ENCODE measurements at places on chromosomes 11 and 22. TPM values are rescaled to one million over a fixed set of nuclear protein-coding genes. Genes with fewer than 3 reads are reported as not detected.

DNA sequence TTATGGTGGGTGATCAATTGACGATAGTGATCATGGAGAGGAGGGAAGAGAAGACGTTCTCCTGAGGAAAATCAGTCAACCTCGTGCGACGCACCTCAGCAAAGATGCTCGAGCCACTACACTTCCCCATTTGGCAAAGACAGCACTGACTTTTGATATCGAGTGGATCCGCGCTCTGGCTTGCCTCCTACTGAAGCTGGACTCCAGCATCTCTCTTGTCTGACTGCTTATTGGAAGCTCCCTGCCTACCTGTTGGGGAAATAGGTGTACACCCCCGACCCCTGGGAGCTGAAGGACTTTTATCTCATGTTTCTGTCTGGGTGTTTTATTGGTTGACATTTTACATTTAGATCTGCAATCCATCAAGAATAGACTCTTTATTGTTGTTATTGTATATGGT is 476.8 kb upstream of the B3GAT1 start:
- DNase-seq: no peak

DNA sequence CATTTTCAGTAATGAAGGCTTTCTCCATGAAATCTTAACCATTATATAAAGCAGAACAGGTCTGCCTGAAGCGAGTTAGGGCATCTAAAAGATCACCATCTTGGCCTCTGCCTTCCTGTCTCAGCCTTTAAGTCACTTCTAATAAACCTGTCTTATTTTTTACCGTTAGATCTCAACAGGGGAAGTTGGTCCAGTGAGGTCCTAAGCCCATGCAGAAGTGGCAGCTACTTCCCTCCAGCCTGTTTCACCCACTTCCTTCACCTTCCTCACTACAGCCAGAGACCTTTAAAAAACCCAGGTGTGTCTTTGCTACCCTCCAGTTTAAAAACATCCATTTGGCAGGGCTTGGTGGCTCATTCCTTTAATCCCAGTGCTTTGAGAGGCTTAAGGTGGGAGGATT is 14.1 kb upstream of the LIPT2 start:
- DNase-seq: no peak

The OR5B21 gene
- total RNA-seq: not detected

DNA sequence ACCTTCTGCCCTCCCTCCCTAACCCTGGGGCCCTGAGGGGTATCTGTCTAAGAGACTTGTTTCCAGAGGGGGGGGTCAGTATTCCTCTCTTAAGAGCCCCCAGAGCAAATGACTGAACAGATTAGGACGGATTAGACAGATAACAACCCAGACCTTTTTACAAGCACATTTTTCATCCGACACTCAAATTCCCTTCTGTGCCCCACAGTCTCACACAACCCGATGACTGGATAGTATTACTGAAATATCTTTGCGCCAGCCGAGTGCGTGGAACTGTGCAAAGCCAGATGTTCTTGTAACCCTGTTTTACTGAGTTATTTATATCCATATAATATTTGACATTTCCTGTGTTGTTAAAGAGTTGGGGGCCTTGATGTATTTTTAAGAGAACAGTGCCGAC is 30.9 kb upstream of the FLI1 start:
- no peak for DNase-seq

The SPDYC gene
- total RNA-seq: not detected

DNA sequence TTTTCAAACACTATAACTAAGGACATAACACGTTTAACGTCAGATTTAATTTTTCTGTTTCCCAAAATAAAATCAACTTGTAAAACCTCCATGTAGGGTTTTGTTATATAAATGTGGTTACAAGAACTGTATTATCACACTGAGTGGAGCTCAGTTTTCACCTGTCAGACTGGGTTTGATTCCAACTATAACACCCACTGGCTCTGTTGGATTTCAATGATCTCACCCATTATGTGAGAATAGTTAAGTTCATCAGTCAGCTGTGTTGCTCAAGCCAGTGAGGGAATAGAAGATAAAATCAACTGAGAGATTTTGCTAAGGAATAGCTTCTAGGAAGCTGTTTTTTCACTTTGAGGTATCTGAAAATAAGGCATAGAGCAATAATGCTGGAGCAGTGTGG is 5.1 kb upstream of the OR52R1 start:
- DNase-seq: no peak

DNA sequence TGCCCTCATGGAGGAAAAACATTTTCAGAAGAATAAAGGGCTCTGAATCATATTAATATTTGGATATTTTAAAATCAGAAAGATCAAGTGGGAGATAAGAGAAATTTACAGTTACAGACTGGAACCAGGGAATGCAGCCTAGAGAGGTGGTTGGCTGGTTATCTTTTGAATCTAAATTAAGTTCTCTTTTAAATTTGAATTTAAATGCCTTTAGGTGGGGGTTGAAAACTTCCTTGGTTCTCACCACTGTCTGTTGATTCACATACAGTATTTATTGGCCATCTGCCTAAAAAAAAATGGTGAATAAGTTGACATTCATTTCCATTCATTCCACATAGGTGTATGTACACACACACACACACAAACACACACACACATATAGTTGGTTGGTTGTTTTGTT is 35.7 kb upstream of the PTPRJ start:
- no peak for DNase-seq

DNA sequence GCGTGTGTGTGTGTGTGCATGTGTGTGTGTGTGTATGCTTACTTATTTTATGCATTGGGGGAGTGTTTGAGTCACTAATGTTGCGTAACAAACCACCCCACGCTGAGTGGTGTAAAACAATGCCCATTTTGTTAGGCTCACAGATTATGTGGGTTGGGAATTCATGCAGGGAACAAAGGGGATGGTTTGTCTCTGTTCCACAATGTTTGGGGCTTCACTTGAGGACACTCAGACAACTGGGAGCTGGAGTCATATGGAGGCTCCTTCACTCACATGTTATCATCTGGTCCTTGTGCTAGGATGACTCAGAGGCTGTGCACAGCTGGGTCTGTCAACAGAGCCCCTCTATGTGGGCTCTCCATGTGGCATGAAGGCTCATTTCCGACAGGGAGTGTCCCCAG is 51.3 kb upstream of the LARGE1 start:
- no peak for DNase-seq

The OR2D2 gene
- not detected for total RNA-seq

The OR5L2 gene
- not detected for total RNA-seq

The RCOR2 gene
- total RNA-seq: 0.14 TPM

DNA sequence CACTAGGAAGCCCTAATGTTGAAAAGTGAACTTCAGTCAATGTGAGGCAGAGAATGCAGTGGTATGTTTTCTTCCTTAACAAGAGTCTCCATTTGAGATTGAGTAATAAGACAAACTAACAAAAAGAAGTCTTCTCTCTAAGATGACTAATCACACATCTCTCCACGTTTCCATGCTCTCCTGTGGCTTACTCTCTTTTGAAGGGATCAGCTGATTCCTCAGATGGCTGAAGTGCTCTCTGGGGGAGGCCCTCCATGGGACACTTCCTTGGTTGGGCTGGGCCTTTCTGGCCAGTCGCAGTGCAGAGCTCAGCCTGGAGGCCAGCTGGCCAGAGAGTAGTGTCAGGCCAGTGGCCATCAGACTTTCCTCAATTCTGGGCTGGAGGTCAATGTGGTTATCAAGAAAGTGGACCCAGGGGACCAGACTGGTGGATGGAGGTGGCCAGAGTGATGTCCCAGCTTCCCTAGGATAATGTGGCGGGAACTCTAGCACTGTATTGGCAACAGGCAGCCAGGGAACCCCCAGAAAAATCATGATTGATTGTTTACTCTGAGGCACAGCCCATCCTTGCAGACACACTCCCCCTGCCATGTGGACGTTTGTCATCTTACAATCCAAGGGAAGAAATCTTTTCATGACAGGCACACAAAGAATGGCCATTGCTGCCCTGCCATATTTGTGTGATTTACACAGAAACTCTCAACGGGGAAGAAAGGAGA is 14.5 kb downstream of the CSRP3 start:
- peak; percentile 27 for DNase-seq

The NXPE1 gene
- 0.05 TPM for total RNA-seq

DNA sequence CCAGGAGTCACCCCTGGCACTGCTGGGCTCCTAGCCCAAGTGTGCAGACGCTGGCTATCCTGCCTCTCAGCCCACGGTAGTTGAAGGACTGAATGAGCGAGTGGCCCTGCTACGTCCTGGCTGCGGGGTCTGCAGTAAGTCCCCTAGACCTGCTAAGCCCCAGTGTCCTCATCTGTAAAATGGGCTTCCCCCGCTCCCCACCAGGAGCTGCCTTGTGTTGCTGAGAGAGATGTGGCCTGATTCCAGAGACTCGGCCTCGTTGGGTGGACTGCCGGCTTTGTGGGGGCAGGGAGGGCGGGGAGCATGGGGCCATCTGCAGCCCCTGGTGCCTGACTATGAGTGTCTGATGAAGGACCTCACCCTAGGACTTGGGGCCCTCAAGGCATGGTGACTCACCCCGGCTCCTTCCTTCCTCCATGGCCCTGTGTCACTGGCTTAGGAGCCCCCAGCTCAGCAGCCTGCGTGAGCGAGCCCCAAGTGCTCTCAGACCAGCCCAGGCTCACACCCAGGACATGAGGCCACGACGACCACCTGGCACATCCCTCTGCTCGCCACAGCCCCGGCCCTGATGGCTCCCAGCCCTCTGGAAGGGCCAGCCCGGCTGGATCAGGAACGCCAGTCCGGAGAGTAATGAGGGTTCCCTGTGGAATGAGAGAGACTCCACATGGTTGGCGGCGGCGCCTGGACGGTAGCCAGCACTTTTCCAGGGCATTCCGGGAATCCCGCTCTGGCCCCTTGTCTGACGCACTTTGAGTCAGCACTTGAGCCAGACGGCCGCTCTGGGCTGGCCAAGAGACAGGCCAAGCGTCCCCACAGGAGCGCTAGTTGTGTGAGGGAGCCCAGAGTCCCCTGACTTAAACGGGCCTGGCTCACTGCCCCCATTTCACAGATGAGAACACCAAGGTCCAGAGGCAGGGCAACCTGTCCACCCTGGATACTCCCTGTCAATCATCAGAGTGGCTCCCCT is 50.5 kb upstream of the SHISAL1 start:
- DNase-seq: peak; percentile 84

The TYR gene
- not detected for total RNA-seq

GRCh38 chr22:26453216-26453615 is 24.2 kb downstream of the ASPHD2 start:
- no peak for DNase-seq

DNA sequence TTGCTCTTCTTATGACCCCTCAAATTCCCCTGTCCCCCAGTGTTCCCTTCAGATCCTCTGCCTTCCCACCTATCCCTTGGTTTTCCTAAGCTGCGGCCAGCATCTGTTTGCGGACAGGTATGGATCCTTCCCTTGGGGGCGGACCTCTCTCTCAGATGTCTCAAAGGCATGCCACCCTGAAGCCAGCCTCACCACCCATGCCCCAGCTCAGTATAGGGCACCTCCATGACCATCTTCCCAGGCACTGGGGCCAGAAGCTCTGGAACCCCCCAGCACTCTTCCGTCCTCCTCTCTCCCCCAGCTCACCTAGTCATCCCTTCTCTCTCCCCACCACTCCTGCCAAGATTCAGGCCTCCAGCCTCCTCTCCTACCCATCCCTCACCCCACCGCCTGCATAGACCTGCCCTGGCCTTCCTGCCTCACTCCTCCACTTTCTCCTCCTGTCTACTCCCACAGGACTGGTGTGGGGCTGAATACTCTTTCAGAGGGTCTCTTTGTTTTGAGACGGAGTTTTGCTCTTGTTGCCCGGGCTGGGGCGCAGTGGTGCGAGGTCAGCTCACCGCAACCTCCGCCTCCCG is 2.2 kb downstream of the LRRC75B start:
- DNase-seq: no peak

GRCh38 chr11:46659908-46660307 is 40.5 kb downstream of the ARHGAP1 start:
- no peak for DNase-seq

DNA sequence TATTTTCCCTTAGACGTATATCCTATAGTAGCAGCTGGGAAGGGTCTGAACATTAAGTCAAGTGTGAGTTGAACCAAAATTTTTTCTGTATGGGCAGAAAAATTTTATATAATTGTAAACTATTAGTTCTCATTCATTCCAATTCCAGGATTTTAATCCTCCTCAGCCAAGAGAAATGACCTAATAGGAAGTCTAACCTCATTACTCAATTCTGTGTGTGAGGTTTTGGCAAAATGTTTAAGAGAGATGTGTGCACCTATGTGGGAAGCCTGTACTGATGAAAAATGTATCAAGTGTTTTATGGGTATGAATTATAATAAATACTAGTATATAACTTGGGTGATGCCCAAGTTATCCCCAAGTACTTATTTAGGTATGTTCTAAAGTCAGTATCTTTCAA is 311.6 kb upstream of the PITPNB start:
- no peak for DNase-seq

DNA sequence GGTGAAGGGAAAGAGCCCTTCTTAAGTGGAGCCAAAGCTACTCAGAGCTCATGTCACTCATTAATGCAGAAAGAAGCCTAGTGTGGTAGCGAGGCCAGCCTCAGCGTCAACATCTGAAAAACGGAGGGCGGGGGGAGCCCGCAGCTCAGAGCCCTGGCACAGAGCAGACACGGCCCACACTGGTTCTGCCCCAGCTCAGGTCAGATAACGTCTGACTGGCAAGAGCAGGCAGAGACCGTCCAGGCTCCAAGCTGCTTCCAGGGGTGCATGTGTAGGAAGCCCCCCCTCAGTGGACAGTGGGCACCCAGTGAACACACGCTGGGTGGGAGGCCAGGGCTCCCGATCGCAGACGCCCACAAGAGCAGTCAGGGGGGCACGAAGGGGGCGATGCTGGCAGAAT is 100.8 kb downstream of the SHANK2 start:
- DNase-seq: no peak

DNA sequence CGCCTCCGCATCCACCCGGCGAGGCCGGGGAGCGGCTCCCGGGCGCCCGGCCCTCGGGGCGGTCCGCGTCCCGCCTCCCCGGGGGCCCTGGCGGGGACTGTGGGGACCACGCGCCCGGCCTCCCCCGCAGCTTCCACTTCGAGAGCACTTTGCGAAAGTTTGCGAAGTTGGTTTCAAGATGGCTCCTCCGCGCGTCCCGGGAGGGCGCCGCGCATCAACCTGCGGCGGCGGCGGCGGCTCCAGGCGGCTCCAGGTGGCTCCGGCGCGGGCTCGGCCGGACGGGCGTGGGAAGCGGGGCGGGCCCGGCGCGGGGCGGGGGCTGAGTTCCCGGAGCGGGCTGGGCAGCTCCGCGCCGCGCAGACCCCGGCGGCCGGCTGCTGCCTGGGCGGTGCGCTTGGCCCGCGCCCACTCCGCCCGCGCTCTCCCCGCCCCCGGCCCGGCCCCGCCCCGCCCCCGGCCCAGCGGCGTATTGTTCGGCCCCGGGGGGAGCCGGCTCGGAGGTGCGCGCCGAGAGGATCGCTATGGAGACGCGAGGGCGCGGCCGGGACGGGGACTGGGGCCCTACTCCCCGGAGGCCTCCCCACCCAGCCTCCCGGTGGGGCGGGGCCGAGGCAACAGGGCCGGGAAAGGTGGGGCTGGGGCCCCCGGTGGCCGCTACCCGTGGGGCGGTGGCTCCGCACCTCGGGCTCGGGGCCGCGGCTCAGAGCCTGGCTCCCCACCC is at the start of gene CELSR1:
Gene CELSR1 (minus strand): TSS at position 396 of the 721 bp plus-strand sequence. CDS start 450 bp downstream, outside the sequence.
- DNase-seq: peak; percentile 35

GRCh38 chr22:23110190-23110921 is 31.4 kb downstream of the RSPH14 start:
- DNase-seq: peak; percentile 3

All from A172 (cell line).